ENCODE measurements at places on chromosomes 7 and 10.

- DNase-seq, result no peak
Measured at GRCh38 chr10:77360835-77361234, 276.8 kb downstream of the KCNMA1 start.

- no peak for DNase-seq
Measured at GRCh38 chr10:126392469-126392868, 4.2 kb upstream of the ADAM12 start.

- DNase-seq, result no peak
Measured at GRCh38 chr10:30051220-30051619, 8.2 kb downstream of the JCAD start.

DNA sequence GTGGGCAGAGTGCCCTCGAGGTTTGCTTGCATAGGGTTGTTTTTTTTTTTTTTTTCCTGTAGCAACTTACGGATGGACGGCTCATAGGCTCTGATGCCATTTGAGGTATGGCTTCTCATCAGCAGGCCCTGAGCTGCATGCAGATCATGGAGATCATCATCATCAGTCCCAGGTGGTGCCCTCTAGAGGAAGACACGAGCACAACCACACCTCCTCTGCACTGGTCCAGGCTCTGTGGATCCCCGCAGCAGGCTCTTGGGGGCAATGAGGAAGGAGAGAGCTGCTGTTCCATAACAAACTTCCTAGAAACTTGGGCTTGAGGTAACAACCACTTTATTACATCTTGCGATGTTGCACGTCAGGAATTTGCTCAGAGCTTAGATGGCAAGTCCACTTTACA is 132.7 kb upstream of the CXCL12 start:
- no peak for DNase-seq

GRCh38 chr10:71045936-71046335 is 157.6 kb upstream of the PCBD1 start:
- DNase-seq, result no peak

DNA sequence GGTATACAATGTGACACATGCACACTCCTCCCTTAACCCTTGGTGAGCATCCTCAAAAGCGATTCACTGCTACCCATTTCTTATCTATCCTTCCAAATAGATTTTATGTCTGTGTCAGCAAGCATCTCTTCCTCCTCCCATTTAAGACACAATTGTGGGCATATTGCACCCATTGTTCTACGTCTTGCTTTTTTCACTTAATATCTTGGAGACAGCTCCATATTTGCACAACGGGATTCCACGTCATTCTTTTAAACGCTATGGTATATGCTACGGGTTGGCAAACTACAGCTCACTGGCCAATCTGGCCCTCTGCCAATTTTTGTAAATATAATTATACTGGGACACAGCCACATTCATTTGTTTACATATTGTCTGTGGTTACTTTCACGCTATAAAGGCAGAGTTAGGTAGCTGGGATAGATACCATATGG is 88.6 kb downstream of the RNF216 start:
- DNase-seq, result peak; percentile 57

DNA sequence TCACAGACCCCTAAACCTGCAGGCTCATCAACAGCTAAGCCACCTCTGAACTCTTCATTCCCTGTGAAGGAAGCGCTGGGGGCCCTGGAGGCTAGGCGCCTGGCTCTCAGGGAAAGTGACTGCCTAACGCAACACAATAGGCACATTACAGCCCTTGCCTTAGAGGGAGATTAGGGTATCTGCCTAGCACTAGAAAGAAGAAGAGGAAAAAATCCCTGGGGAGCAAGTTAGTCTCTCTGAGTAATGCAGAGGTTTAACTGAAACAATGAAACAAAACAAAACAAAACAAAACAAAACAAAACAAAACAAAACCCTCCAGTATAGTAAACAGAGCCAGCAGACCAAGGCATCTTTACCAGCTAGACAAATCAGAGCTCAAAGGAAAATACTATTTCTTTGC is 2.6 kb downstream of the ZNF777 start:
- DNase-seq, result no peak

DNA sequence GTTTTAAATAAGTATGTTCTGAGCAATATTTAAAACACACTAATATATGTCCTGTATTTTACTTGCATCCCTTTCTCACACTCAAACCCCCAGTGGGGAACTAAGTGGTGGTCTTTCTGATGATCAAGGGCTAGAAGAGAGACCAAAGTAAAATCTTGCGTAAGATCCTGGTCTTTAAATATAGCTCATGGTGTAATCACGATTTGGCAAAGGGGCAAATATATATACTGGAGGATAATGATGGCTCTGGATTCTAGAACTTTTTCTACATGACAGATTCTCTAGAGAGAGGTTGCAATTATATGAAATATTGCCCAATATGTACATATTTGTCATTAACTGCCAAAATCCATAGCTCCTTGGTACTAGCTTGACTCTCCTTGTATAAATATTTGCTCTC is 438.3 kb downstream of the NXPH1 start:
- DNase-seq, result no peak

- peak; percentile 34 for DNase-seq
Measured at GRCh38 chr10:112221545-112221944, 38.0 kb upstream of the GPAM start.

GRCh38 chr10:109173121-109173520 is 750.2 kb downstream of the XPNPEP1 start:
- no peak for DNase-seq

Measured in AG10803 (cell line).